ENCODE measurements at places on chromosomes 6 and 20.

- DNase-seq = no peak
These were observed 28.4 kb upstream of the BTN3A2 start for GRCh38 chr6:26336355-26337198.

DNA sequence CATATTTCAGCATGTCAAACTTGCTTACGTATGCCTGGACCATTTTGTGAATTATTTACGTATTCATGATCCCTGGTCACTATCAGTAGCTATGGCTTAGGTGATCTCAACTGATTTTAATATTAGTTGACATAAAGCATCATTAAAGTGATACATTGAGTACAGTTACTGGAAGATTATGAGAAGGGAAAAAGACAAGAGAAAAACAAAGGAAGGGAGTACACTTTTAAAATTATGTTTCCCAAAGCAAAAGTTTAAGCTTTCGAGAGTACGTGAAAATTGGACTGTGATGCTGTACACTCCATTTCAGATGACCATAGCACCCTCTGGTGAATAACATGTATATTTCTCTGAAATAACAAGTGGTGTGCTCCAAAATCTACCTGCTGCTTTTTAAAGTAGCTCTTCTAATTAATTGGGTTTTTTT lies 215.0 kb upstream of the HSF2 start:
- no peak for DNase-seq

- no peak for DNase-seq
These were observed 219.5 kb downstream of the CDC5L start for GRCh38 chr6:44606976-44607375.

DNA sequence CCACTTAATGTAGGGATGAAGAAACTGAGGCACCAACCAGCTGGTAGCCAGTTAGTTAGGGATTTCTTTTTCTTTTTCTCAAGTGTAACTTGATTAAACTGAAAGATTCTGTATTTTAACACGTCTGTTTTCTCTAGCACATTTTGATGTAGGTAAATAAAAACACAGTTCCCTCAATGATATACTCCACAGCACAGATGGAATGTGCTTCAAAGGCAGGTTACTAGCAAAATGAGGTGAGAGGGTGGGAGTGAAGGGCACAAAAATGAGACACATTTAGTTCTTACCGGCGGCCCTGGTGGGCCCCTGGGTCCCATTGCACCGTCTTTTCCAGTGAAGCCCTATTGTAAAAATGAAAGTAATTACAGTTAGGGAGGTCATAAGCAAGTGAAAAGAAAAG lies 108.9 kb downstream of the COL12A1 start:
- DNase-seq = no peak

DNA sequence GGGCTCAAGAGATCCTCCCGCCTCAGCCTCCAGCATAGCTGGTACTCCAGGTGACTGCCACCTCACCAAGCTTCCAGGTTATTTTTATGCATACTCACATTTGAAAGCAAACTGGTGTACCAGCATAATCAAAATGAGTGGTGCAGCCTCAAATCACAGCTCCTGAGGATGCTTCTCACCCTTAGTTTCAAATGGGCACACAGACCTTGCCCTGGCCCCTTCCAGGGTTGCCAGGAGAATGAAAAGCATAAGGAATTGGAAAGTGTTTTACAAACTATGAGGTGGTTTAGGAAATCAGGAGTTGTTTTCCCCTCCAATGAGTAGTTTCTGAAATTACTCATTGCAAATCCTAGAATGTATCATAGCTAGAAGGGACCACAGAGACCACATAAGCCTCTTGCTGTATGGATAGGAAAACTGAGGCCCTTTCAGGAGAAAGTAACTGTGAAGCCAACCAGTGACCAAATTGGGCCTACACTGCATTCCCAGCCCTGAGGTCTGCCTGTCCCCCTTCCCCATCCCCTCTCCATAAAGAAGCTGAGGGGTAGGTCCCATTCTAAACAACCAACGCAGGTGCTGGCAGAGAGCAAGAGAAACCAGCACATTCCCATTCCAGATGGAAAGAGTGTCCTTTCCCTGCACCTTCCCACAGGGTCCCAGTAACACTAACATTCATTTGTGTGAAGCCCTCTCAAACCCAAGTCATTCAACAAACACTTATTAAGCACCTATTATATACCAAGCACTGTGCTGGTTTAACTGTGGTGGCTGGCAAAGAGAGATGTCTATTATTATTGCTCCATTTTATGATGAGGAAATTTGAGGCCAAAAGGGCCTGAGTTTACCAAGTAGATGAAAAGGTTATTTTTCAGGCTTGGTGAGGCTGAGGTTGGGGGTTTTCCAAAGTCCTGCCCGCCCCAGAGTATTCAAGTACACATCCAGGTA lies 2.1 kb upstream of the E2F1 start:
- no peak for DNase-seq

- no peak for DNase-seq
These were observed 28.4 kb downstream of the COL19A1 start for GRCh38 chr6:69894578-69895347.

DNA sequence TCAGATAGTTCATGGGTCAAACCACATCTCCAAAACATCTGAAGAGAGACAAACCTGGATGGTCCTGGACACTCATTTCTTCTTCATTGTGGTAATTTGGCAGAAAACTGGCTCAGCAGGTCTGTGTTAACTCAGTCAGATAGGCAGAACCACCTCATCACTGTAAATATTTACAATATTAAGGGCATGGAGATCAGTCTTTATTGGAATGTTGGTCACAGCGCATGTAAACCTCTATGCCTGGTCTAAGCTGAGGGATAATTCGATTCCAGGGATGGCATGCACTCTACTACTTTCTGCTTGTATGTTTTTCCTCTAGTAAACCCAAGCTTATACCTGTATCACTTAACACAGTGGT lies 4.0 kb upstream of the TBC1D7 start:
- DNase-seq = no peak

DNA sequence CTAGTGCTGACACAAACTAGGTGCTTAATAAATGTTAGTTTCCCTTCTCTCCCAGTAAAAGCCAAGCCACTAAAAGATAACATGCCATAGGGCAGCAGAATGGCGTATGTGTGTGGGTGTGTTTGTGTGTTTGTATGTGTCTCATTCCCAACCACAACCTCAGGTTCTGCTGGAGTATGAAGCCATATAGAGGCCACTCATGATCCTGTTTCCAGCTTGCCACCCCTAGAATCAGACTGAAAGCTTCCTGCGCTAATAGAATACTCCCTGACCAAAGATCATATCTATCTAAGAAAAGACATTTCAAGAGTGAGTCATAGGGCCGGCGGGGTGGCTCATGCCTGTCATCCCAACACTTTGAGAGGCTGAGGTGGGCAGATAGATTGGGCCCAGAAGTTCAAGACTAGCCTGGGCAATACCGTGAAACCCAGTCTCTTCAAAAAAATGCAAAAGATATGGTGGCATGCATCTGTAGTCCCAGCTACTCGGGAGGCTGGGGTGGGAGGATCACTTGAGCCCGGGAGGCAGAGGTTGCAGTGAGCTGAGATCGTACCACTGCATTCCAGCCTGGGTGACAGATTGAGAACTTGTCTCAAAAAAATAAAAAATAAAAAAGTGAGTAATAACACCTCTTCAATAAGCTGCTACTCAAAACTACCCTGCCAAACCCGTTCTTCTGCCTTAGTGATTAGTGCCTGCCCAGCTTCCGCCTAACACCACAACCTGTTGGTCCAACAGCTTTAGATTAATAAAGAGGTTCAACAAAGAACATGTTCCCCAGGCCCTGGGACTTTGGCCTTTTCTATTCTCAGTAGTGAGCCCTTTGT lies 11.8 kb upstream of the SNRPC start:
- DNase-seq = no peak

DNA sequence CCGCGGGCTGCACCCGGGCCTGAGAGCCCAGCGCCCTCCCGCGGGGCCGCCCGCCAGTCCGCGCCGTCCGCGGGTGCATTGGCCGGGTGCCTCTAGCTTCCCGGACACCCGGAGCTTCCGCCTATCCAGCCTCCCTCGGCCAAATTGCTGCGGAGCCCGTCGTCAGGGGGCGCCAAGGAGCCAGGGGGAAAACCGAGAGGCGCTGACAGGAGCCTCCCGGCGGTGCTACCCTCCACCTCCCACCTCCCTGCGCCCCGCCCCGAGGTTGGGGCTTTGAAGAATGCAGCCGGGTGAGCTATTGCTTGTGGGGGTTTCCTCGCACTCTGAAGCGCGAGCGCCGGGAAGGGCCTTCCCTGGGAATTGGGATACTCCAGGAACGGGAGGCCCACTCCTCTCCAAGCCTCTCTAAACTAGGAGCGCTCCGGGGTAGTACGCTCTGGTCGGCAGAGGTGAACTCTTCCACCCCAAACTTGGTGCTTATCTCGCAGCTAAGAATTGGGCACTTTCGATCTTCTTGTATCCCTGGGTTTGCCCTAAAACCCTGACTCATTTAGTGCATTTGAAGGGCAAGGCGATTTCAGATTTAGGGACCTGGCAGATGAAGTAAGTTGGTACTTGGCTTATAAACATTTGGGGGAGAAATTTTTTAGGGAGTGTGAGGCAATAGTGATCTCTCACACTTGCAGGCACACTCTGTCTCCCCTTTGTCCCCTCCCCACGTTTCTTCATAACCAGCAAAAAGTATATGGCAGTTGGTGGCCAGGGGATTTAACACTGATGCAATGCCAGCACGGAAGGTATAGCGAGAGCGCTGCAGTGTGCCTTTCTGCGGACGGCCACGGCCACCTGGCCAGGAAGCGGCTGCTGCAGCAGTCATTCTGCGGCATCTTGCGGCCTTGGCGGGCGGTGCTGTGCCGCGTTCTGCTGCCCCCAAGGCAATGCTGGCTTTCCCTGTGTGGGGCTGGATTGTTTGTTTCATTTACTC lies 556 bp downstream of the BEND6 start:
- DNase-seq = no peak

DNA sequence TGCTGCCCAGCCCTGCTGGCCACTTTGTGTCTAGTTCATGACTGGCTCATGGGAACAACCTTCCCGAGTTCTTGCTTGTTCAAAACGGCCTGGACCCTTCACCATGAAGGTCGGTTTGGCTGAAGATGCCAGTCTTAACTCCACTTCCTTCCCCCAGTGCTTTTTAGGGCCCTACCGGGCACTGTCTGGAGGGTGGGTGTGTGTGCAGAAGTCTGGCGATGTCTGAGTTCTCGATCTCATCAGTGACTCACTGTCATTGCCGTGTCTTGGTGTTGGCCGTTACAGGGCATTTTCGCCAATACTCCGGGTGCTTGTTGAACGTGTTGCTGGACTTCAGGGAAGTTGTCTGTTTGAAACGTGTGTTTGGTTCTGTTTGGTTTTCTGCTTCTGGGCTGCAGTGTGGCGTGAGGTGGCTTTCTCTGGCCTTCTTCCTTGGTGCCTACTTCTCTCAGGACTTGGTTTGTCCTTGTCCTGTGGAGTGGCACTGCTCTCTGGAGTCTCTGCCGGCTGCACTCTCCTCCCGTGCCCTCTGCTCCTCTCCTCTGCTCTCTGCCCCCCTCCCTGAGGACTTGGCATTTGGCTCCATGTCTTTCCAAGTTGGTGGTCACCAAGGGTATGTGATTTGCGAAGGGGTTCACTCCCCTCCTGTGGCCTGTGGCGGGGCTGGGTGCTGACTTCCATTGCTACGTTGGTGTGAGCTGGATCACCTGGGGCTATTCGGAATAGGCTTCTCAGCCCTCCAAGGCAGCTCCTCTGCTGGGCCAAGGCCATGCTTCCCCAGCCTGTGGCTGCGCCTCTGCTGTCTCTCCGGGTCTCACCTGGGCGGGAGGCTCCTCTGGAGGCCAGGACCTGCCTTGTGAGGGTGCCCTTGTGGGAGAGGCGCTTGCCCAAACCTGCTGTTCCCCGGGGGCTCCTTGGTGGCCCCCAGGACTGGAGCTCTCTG lies 38.2 kb downstream of the PYGB start:
- DNase-seq = no peak

DNA sequence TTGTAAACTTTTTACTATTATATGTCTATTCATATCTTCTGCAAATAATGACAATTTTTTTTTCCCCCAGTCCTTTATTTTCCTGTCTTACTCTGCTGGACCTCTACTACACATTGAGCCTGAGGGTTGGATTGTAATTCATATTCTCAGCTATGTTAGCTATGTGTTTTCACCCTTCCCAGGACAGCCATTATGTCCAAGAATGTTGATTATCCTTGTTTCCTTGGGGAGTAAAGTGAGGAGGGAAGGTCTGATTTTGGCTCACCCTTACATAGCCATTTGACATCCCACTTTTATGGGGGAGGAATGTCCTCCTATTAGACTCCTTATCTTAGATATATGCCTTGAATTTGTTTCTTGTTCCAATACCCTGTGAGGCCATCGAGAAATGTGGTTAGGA lies 17.6 kb upstream of the TBC1D32 start:
- no peak for DNase-seq

GRCh38 chr6:107355659-107356058 lies 103.7 kb downstream of the PDSS2 start:
- no peak for DNase-seq

GRCh38 chr6:35475573-35475972 lies 7.4 kb downstream of the RPL10A start:
- DNase-seq = no peak

GRCh38 chr6:139186692-139187091 lies 51.8 kb downstream of the HECA start:
- no peak for DNase-seq

DNA sequence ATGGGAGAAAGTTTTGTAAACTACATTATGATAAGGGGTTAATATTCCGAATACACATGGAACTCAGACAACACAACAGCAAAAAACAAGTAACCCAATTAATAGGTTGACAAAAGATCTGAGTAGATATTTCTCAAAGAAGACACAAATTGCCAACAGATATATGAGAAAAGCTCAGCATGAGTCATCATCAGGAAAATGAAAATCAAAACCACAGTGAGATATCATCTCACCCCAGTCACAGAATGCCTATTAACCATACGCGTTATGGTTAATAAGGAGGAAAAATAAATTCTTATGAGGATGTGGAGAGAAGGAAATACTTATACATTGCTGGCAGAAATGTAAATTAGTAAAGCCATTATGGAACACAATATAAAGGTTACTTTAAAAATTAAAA lies 695.0 kb downstream of the COL12A1 start:
- DNase-seq = no peak

DNA sequence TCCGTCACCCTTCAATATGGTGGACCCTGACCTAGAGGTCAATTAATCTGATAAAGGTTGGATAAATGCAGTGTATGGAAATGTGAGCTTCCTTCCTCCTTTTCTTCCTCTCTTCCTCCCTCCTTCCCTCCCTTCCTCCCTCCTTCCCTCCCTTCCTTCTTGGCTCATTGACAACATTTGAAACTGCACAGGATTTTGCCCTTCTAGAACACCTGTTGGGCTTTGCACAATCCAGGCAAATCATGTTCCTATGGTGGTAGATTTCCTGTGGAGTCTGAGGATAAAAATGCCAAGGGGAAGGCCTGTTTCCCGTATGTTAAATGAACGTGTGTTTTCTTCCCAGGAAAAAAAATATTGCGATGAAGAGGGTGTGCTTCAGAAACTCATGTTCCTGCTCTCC lies 642.8 kb downstream of the EPM2A start:
- no peak for DNase-seq

GRCh38 chr6:119283214-119283613 lies 66.3 kb downstream of the MAN1A1 start:
- no peak for DNase-seq

GRCh38 chr6:26019261-26019830 lies 56.7 kb downstream of the TRIM38 start:
- DNase-seq = no peak

GRCh38 chr20:63739130-63740069 lies at the start of gene SLC2A4RG:
TSS of gene SLC2A4RG (plus strand) at chr20:63739776. CDS start at chr20:63739913, 137 bp downstream.
- DNase-seq = peak; percentile 55

All from T-helper 9 cell (primary cell).